ENCODE measurements at places on chromosomes 3 and 15.

- no peak for DNase-seq
Observed at GRCh38 chr3:31179768-31180167, 285.3 kb upstream of the GADL1 start.

DNA sequence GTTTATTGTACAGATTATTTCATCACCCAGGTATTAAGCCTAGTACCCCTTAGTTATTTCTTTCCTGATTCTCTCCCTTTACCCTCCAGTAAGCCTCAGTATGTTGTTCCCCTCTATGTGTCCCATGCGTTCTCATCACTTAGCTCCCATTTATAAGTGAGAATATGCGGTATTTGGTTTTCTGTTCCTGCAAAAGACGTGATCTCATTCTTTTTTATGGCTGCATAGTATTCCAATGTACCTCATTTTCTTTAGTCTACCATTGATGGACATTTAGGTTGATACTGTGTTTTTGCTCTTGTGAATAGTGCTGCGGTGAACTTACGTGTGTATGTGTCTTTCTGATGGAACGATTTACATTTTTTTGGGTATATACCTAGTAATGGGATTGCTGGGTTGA is 36.7 kb downstream of the CEP63 start:
- no peak for DNase-seq

DNA sequence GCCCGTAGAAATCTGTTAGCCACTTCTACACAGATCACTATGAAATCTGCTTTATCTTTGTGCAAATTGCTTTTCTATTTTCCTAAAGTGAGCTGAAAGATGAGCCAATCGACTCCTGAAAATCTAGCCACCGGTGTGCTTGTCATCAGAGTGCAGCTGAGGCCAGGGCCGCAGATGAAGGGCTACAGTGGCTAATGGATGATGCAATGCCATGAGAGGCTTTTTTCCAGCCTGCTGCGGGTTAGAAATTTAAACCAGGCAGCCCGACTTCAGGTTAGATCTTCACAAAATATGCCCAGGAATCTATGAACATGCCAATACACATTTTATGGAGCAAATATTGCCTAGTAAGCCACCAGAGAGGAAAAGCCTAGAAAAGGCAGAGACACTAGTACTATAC is 948.2 kb upstream of the CFAP20DC start:
- DNase-seq = no peak

DNA sequence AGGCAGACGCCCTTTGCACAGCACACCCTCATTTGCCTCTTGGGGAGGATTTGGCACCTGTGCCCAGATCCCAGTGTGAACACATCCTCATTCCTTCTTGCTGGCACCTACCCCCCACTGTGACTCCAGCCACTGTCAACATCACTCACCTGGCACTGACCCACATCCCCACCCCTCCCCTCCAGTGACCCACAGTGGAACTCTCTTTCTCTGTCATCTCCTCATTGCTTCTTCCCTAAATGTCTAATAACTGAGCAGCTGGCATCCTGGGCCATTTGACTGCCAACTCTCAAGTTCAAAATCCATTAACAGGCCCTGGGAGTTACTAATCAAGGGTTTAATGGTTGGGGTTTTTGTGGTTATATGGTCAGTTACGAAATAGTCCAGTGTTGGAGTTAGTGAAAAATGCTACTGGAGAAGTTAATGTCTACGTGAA is 14.4 kb downstream of the SNAPC5 start:
- DNase-seq = no peak

- no peak for DNase-seq
Observed at GRCh38 chr15:86556396-86557017, 476.8 kb downstream of the AGBL1 start.

GRCh38 chr15:88974392-88974791 is 61.2 kb upstream of the MFGE8 start:
- DNase-seq = peak; percentile 28

DNA sequence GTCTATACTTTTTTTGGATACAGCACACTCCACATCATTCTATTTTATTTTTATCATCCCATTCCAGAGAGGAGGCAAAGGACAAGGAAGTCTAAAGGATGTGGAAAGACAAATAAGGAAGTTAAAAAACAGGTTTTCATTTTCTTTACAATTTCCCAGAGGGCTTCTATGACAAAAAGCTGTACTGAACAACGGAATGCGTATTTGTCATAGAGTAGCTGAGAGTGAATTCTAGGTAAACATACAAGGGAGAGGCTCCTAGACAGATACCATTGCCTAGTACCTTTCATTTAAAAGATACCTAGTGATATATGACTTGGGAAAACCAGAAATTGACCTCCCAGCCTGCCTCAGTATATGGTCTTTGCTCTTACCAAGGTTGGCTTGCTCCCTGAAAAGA is 341.7 kb downstream of the FHIT start:
- DNase-seq = no peak

DNA sequence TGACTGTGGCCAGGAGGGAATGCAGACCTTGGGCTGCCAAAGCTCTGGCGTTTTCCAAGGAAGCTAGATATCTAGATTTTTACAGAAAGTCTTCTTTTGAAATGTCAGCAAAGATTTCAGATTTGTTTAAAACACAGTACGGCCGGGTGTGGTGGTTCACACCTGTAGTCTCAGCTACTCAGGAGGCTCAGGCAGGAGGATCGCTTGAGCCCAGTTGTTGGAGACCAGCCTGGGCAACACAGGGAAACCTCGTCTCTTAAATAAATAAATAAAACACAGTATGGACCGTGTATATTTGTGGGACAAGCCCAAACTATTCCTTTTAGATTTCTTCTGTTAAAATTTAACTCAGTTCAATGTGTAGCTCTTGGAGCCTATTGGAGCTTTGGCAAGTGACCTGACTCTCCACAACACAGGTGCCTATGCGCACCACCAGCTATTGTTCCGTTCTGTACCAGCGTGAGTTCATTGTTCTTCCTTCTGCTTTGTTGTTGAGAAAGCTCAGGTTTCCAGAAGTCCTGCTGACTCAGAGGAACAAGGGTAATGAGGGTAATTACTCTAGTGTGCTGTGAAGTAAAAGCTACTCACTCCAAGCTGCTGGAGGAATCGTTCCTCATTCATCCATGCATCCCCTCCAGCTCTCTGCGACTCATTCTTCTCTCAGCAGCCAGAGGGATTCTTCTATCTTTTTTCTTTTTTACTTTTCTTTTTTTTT is 73.1 kb upstream of the SLC6A6 start:
- peak; percentile 36 for DNase-seq

GRCh38 chr3:27544372-27544865 is 60.2 kb upstream of the SLC4A7 start:
- peak; percentile 85 for DNase-seq

DNA sequence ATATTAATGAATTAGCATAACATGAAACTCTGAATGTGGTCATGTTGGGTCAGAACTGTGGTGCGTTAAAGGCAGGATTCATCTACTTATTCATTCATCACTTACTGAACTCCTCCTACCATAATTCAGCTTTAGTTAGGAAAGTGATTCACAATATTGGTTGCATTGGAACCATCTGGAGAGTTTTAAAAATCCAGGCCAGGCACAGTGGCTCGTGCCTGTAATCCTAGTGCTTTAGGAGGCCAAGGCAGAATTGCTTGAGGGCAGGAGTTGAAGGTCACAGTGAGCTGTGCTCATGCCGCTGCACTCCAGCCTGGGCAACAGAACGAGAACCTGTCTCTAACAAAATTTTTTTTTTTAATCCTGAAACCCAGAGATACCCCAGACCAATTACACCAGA is 44.2 kb upstream of the ATG7 start:
- DNase-seq = no peak

- no peak for DNase-seq
Observed at GRCh38 chr3:144141496-144141895, 169.9 kb downstream of the DIPK2A start.

GRCh38 chr3:40516201-40516600 is 8.6 kb upstream of the ZNF621 start:
- peak; percentile 89 for DNase-seq

- no peak for DNase-seq
Observed at GRCh38 chr15:94701281-94701985, 470.1 kb downstream of the MCTP2 start.

DNA sequence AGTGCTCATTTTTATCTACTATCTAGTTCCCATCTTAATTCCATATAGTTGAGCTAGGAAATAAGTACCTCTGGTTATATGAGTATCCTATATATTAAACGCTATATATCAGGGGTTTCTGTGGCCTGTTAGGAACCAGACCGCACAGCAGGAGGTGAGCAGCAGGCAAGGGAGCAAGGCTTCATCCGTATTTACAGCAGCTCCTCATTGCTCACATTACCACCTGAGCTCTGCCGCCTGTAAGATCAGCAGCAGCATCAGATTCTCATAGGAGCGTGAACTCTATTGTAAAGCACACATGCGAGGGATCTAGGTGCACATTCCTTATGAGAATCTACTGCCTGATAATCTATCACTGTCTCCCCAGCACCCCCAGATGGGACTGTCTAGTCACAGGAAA is 23.0 kb downstream of the GSK3B start:
- no peak for DNase-seq

DNA sequence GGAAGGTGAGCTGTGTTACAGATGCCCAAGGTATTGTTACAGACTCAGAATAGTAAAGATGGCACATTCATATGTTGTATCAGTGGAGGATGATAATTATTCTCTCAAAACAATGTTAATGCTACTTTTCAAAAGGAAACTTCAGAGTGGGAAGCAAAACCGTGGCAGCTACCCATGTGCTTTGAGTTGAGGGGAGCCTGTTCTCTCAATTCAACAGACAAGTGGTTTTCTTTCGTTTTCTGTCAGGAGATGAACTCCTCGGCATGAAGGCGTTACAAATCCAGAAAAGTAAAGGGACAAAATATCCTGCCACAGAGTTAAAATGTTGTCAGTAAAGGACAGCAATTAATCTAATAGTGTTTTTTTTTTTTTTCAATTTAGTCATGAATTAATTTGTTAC is 629.4 kb upstream of the GBE1 start:
- DNase-seq = no peak

DNA sequence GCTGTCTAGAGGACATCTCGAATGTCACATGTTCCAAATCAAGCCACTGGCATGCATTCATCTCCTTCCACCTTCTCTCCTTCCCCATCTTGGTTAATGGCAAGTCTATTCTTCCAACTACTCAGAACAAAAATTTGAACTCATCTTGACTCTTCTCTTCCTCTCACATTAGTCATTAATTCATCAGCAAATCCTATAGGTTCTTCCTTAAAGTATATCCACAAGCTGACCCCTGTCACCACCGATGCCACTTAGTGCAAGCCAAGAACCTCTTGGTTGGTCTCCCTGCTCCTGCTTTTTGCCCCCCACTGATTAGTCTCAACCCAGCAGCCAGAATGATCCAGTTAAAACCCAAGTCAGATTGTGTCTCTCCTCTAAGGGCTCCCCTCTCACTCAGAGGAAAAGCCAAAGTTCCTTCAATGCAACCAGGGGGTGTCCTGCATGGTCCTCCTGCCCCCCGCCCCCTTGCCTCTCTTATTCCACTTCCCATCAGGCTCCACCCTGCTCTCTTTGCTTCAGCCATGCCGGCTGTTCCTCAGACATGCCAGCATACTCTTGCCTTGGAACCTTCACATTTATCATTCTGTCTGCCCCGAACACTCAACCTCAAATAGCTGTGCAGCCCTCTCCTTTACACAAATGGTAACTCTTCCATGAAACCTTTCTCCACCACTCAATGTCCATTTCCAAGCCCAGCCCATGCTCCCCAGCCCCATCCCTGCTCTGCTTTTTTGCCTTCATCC is 1.0 kb upstream of the GALNT15 start:
- DNase-seq = peak; percentile 25

GRCh38 chr15:40825661-40826422 is 2.7 kb downstream of the PPP1R14D start:
- no peak for DNase-seq

DNA sequence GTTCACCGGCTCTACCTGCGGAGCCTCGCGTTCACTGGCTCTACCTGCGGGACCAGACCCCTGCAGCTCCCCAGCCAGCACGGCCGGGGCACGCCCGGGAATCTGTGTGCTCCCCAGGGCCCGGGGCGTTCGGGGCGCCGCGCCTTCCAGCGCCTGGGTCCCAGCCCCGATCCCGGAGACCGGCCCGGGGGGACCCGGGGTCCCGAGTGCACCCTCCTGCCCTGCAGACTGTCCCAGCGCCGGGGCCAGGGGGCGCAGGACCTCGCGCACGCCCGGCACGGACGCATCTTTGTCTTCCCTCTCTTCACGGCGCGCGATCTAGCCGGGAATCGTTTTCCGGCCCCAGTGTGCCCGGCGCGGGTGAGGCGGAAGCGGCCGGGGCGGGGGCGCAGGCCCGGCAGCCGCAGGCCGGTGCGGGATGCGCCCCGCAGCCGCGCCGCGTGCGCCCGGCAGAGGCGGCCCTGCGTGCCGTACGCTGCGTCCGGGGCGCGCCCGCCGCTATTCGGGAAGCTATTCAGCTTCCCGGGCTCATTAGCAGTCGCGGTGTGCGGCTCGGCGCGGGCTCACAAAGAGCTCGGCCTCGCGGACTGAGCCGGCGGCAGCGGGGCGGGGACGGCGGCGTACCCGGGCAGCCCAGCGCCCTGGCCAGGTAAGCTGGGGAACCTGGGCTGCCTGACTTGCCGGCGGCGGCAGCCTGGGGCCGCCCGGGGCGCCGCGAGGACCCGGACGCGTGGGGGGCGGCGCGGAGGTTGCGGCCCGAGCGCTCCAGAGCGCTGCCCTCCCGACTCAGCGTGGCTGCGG is at the start of gene APBA2:
APBA2 (plus strand) TSS at position 345 of the 801 bp plus-strand sequence. CDS start 167,911 bp downstream, outside the sequence.
- DNase-seq = peak; percentile 53

- no peak for DNase-seq
Observed at GRCh38 chr15:90512981-90513380, 16.7 kb upstream of the CRTC3 start.

DNA sequence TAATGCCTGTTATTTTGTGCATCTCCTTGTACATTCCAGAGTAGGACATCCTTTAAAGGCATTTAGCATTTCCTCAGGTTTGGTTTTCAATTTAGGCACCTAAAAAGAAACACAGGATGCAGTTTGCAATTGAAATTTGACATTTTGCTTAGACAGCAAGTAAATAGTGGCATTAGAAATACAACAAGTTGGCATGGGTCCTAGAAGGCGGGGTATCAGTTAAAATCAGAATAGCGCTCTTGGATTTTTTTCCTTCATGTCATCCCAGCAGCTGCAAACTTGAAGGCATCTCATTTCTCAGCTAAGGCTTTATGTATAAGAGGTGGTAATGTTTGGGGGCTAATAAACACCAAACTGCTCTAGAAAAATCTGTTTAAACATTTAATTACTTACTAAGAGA is 47.5 kb upstream of the SKOR1 start:
- no peak for DNase-seq

GRCh38 chr3:131714585-131715220 is 211.9 kb upstream of the MRPL3 start:
- DNase-seq = no peak

DNA sequence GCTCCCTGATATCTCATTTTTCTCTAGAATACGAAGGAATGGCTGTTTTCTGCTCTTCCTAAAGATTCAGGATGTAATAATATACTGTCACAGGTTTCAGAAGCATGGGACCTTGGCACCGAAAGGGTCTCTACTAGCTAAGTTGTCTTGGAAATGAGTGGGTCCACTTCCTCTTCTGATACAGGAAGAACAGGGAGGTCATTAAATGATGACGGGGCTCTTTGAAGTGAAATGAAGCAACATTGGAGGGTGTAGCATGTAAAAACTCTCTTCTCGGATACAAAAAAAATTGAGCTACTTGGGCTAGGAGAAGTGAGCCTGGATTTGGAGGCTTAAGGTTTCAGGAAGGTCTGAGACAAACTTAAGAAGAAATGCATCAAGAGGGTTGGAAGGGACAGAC is 349.8 kb upstream of the TPRG1 start:
- no peak for DNase-seq

Data from fibroblast of skin of back (primary cell).